Sciatic nerve (tissue), 2 donors: ENCODE measurements at places on chromosomes 2 and 18. TPM values are rescaled to one million over a fixed set of nuclear protein-coding genes. Genes with fewer than 3 reads are reported as not detected.

- no peak for DNase-seq
These were observed at the start of gene IL1RL1 for GRCh38 chr2:102310964-102311640. Gene IL1RL1 (plus strand): TSS chr2:102311563. CDS start chr2:102338265, 26,702 bp downstream.

DNA sequence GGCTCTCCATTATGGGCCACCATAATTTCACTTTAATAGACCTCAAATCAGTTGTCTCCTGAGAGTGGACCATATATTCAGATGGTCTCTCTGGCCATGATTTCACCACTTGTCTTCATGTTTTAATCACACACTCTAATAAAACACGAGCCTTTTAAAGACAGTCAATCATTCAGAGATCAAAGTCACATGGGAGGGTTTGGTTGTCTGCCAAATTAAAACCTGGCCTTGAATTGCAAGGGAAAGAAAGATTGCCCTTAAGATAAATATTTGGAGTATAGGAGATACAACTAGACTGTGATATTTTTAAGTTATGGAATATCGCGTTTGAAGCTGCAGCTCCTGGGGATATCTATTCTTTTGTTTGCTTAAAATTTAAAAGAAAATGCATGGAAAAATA, 377.8 kb upstream of the DDX18 start:
- no peak for DNase-seq

GRCh38 chr2:218393750-218394290, 5.8 kb upstream of the CTDSP1 start:
- DNase-seq: no peak

DNA sequence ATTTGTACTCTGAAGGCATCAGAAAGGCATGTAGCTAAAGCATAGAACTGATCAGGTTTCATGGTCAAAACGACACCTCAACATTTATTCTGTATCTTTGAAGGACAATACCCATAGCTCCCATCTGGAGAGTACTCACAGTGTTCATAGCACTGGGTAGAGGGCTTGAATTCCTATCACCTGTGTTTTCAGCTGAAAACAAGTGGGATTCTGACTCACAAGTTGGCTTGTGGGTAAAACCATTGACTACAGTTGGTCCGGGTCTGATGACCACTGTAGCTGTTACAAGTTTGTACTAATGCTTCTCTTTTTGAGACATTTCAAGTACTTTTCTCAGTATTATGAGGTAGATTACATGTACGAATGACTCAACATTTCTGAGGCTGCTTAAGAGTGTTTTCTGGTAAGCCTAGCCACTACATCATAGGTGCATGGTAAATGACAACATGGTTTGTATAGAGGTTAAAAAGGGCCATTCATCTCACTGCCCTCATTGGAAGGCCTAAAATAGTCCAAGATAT, 68.6 kb upstream of the PELI1 start:
- DNase-seq: no peak

DNA sequence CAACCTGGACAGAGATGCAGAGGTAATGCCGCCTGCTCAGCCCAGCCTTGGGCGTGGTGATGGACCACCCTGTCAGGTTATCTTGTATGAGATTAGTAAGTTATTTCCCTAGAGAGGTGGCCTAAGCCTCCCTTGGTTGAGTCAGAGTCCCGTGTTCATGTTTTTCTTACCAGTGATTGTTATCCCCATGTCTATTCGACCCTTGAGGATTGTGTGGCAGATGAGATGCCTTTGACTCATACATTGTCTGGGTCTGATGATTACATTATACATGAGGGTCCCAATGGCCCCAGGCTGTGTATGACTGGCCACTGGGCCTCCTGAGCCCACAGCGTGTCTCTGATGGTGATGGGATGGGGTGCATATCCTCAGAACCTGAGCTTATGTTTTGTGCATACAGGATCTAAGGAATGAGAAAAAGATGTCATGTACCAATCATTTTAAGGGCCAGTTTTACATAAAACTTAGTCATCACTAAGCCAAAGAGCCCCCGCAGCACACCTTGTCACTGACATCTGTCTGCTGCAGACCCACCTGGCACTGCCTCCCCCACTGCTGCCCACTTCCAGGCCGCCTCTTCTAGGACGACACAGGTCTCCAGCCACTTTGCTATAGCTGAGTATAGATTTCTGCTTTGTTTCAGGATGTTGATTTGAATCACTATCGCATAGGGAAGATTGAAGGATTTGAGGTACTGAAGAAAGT, 7.7 kb downstream of the PPP1R7 start:
- DNase-seq: no peak

ANTXR1 gene
- 89.9 TPM for total RNA-seq

DNA sequence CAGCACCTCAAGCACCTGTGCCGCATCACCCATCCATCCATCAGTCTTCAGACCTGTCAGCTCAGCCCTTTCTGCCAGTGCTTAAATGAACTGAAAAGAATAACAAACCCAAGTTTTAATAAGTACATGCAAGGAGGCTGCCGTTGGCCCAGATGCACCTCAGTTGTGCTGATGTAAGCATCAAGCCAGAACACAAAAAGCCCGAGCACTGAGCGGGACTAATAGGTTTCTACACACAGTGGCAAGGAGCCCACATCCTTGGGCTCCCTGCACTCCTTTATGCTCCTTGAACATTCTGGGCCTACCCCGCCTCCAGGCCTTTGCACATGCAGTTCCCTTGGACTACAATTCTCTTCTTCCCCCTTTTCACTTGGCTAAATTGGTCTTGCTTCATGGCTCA, 165.6 kb downstream of the ALK start:
- DNase-seq: no peak

PROKR1 gene
- total RNA-seq: 0.18 TPM

VWC2L gene
- not detected for total RNA-seq

- no peak for DNase-seq
These were observed 20.8 kb downstream of the RASGRP3 start for GRCh38 chr2:33497221-33497650.

DNA sequence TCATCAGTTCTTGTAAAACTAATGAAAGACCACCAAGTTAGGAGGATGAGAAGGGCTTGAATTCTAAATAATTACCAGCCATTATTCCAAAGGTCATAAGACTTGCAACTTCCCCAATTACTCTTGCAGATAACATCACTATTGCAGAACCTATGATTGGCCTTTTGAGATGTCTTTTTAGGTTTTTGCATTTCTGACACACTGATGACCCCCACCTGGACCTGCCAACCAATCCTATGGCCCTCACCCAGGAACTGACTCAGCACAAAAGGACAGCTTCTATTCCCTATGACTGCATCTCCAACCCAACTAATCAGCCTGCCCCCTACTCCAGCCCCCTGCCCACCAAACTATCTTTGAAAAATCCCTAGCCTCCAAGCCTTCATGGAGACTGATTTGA, 111.5 kb upstream of the COPS8 start:
- no peak for DNase-seq

DNA sequence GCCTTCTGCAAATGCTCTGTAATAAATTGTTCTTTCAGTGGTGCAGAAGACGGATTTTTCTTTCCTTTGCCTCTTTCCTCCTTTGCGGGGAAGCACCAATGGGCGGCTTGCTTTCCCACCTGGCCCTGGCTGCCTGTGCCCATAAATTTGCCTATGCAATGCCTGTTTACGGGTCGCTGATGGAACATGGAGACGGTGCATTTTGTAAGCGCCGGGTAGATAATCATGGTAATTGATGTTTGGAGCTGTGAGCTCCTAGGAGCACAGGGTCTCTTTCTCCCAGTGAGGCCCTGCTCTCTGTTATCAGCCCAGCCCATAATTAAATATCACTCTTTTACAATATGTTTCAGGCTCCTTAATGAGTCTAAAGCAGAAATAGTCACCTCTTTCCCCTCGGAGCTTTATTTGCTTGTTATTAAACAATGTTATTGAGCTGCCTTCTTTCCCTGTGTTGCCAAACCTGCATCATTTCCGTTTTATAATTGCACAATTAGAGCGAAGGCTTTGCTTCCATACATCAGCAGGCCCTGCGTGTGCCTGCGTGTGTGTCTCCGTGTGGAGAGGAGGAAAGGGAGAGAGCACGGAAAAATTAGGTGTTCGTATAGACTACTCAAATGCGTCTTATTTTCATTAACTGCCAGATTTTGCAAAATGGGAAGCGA, 437.4 kb upstream of the POU3F3 start:
- no peak for DNase-seq

GRCh38 chr2:12806549-12807242, 90.0 kb downstream of the TRIB2 start:
- DNase-seq: no peak

- DNase-seq: no peak
These were observed 512.9 kb upstream of the ZEB2 start for GRCh38 chr2:145032791-145033190.

GRCh38 chr2:225597911-225598310, 198.4 kb downstream of the NYAP2 start:
- DNase-seq: no peak

DNA sequence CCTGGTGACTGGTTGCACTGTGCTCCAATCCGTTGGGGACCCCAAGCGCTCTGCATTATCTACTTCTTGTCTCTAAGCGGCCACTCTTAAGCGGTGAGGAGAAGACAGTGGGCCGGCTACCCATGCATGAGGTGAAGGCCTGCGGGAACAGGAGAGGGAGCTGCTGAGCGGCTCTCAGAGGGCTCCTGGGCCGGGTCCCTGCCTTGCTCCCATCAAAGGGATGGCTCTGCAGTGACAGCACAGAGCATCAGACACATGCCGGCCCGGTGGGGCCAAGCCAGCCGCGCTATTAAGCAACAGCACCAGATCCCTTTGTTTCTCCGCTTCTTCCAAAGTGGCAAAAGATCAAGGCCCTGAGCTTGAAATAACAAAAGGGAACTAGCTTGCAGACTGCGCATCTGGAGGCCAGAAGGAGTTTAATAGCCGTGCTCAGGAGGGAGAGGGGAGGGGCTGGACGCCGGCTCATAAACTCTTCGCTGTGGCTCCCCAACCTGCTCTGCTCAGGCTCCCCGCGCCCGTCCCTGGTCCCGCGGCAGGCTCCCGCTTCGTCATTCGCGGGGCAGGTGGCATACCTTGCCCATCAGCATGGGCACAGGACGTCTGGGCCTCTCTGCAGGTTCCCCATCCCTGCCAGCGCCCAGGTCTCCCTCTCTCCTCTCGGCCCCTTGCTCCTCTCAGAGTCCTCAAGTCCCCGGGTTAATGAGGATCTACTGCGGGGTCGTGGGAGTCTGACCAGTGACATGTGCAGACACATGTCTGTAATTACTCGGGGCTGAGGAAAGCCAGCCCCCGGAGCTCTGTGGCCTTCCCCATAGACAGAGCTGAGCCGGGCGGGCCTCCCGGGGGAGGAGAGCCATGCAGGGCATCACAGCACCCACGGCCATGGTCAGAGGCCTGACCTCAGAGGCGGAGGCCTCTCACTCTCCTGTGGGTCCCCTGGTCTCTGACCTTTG, 96.7 kb downstream of the ASB1 start:
- DNase-seq: no peak

- no peak for DNase-seq
These were observed 11.2 kb upstream of the FOSL2 start for GRCh38 chr2:28381225-28382180.

- DNase-seq: no peak
These were observed 555.8 kb downstream of the SATB2 start for GRCh38 chr2:198901894-198902293.

LIMS2 gene
- 194 TPM for total RNA-seq

- peak; percentile 15 for DNase-seq
These were observed 71.1 kb downstream of the CIB4 start for GRCh38 chr2:26570083-26570430.
